Right ventricle myocardium superior (tissue), 1 donor: ENCODE measurements at places on chromosomes 13 and 19.

- DNase-seq: no peak
Observed at GRCh38 chr19:4327877-4328242, 10.8 kb downstream of the STAP2 start.

GRCh38 chr13:94478913-94479312 is 569 bp downstream of the DCT start:
- no peak for DNase-seq

DNA sequence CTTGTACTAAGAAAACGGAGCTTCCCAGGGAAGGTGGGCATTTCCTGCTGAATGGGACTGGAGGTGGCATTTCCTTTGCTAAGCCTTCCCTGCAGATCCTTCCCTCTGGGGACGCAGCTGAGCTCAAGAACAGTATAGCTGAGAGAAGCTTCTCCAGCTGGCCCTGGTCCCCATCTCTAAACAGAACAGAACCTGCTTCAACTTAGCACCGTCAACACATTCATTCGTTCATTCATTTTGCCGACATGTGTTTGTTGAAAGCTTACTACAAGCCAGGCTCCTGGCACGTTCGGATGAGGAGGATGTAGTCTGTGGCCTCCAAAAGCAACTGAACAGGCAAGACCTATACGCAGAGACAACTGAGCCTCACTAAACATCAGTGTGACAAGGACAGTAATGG is 36.6 kb upstream of the PEPD start:
- DNase-seq: no peak

- no peak for DNase-seq
Observed at GRCh38 chr13:31090961-31091624, 70.6 kb downstream of the HSPH1 start.

DNA sequence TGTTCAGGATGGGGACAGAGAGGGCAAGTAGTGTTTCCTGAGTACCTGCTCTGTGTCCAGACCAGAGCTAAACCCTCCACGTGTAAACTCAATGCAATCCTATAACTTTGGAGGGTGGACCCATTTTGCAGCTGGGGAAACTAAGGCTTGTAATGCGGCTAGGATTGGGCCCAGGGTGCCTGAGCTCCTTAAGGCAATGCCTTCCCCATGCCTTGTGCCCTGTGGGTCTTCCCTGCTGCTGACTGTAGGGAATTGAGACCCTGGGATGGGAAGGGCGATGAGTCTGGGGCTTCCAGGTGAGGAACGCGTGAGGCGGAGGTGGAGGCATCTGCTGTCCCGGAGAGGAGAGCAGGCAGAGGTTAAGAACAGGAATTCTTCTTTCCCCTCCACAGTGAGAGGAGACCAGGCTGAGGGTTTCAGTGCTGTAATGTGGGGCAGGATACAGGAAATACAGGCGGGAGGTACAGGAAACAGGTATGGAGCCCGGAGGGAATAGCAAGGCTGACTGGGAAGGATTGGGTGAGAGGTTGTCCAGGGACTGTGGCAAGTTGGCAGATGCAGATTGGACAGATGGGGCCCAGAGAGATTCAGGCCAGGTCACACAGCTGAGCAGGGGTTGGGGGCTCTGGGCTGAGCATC is 19.2 kb downstream of the SLC27A1 start:
- no peak for DNase-seq

- DNase-seq: no peak
Observed at GRCh38 chr19:917323-918151, at the start of gene KISS1R. Gene KISS1R, plus strand, starts transcription at chr19:917333. Its CDS starts 170 bp downstream, at chr19:917503.

GRCh38 chr13:110524541-110525257 is 36.8 kb downstream of the RAB20 start:
- DNase-seq: peak; percentile 89

- DNase-seq: no peak
Observed at GRCh38 chr13:112095354-112095753, 28.4 kb downstream of the SOX1 start.

DNA sequence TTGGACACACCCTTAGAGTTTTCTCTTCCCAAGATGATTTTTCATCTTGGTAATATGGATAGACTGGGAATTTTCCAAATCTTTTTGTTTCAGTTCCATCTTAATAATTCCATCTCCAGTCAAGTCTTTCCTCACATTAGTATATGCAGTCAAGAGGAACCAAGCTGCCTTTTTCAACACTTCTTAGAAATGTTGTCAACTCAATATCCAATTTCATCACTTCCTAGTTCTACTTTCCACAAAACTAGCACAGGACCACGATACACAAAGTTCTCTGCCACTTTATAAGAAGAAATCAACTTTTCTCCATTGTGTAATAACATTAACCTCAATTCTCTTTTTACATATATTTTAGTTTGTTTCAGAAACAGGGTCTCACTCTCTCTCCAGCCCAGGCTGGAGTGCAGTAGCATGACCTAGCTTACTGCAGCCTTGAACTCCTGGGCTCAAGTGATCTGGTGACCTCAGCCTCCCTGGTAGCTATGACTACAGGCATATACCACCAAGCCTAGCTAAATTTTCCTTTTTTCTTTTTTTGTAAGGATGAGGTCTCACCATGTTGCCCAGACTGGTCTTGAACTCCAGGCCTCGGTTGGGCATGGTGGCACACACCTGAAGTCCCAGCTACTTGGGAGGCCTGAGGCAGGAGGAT is 15.5 kb downstream of the ZNF443 start:
- DNase-seq: no peak

GRCh38 chr13:46213242-46213641 is 1.5 kb downstream of the LRRC63 start:
- no peak for DNase-seq

GRCh38 chr19:31817971-31818797 is 468.9 kb upstream of the TSHZ3 start:
- DNase-seq: no peak
